ENCODE measurements at places on chromosomes 13 and 19. TPM values are rescaled to one million over a fixed set of nuclear protein-coding genes. Genes with fewer than 3 reads are reported as not detected.
A peak's percentile ranks its signal among the peaks of the same experiment; 100 is the strongest.

GRCh38 chr19:2044709-2045500, 6.1 kb downstream of the MKNK2 start:
- no peak for DNase-seq

DNA sequence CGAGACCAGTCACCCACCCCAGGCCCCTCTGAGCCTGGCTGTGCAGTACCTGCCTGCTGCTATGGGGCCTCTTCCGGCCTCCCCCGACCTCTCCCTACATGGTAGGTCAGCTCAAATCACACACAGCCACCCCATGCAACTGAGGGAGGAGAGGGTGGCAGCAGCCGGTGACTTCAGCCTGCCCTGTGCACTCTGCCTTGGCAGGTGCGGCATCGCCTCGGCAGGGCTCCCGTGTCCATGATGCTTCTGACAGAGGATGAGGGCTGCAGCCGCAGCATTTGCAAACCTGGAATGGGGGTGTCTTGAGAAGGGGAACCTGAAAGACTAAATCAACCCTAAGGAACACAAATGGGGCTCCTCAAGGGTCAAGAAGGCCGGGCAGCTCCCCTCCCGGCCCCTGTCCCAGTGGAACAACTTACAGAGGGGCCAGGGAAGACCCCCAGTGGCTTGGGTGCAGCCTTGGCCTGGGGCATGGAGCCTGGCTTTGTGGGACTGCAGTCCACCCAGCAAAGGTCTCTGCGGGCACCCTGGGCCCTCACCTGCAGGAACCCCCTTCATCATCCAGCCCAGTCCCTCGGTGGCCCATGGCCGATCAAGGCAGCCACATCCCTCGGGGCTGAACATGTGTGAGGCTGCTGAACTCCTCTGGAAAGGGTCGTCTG, 6.7 kb downstream of the TEX29 start:
- peak; percentile 38 for DNase-seq

- DNase-seq, result no peak
Observed at GRCh38 chr19:31377736-31378135, 28.5 kb upstream of the TSHZ3 start.

DNA sequence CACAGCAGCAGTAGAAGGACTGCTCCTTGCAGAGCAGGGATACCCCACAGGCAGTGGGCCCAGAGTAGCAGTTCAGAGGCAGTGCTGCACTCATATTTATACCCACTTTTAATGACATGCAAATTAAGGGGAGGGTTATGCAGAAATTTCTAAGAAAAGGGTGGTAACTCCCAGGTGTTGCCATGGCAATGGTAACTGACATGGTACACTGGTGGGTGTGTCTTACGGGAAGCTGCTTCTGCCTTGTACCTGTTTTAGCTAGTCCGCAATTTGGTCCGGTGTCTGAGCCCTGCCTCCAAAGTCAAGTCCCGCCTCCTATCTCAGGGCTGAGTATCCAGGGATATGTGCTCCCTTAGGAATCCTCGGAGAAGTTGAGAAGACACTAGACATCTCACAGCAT, 79.2 kb upstream of the UQCRFS1 start:
- DNase-seq, result no peak

Gene DEDD2
- 15.0 TPM for total RNA-seq

Gene CEACAM6
- total RNA-seq, result 0.58 TPM

- no peak for DNase-seq
Observed at GRCh38 chr13:105395041-105395440, 1140.4 kb downstream of the EFNB2 start.

DNA sequence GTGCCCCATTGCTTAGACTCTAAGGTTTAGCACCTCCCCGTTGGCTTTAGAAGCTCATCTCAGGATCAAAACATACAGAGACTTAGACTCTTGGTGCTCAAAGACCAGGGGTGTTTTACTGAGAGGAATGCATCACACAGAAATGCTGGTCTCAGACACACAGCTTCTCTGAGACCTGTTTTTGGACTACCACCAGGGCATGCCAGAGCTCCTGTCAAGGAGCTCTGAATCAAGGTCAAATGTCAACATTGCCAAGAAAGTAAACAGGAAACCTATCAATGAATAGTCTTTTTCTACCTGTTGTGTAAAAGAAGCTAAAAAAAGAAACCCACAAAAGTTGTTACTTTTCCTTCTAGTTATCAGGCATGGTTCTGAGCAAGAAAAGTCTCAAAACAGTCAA, 149.2 kb downstream of the COL4A1 start:
- no peak for DNase-seq

GRCh38 chr13:79423340-79423739, 17.3 kb upstream of the RBM26 start:
- no peak for DNase-seq

- no peak for DNase-seq
Observed at GRCh38 chr13:27411341-27411740, 13.1 kb upstream of the GTF3A start.

Gene OR2Z1
- not detected for total RNA-seq

Gene ZNF560
- total RNA-seq, result not detected

Gene PROSER3
- 4.5 TPM for total RNA-seq

GRCh38 chr13:85853901-85854663, 54.9 kb upstream of the SLITRK6 start:
- DNase-seq, result no peak

DNA sequence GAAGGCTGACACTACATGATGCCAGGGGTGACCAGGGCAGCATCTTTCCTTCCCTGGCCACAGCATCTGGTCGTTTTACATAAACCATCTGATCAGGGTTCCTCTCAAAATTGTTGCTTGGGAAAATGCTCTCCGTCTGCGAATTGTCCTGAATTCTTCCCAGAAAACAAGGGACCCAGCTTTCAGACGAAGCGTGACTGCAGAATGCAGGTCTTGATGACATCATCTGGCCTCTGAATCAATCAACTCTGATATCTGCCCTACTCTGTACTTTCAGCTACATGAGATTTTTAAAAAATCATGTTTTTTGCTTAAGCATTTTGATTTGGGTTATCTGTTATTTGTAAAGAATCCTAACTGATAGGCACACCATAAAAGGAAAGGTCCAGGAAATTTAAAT, 246.6 kb upstream of the IRS2 start:
- DNase-seq, result no peak

GRCh38 chr13:44298314-44298713, 75.3 kb upstream of the SERP2 start:
- no peak for DNase-seq

Gene FOXA3
- total RNA-seq, result 31.6 TPM

GRCh38 chr19:35665604-35666003, 713 bp upstream of the UPK1A start:
- DNase-seq, result no peak

Gene METTL21C
- not detected for total RNA-seq

Gene CERS1
- 0.08 TPM for total RNA-seq

Gene DACH1
- 1.2 TPM for total RNA-seq

- no peak for DNase-seq
Observed at GRCh38 chr19:39190768-39191167, 6.0 kb upstream of the NCCRP1 start.

Gene GSK3A
- 15.1 TPM for total RNA-seq

GRCh38 chr19:51572410-51572809, 1.3 kb downstream of the ZNF175 start:
- DNase-seq, result no peak

Gene ZIC5
- not detected for total RNA-seq

GRCh38 chr13:51343475-51343874, 4.0 kb downstream of the SERPINE3 start:
- DNase-seq, result no peak

Gene ZNF571
- total RNA-seq, result 1.4 TPM

GRCh38 chr19:29324717-29325116, 111.8 kb upstream of the UQCRFS1 start:
- DNase-seq, result peak; percentile 2

Gene PEG3
- 11.8 TPM for total RNA-seq

DNA sequence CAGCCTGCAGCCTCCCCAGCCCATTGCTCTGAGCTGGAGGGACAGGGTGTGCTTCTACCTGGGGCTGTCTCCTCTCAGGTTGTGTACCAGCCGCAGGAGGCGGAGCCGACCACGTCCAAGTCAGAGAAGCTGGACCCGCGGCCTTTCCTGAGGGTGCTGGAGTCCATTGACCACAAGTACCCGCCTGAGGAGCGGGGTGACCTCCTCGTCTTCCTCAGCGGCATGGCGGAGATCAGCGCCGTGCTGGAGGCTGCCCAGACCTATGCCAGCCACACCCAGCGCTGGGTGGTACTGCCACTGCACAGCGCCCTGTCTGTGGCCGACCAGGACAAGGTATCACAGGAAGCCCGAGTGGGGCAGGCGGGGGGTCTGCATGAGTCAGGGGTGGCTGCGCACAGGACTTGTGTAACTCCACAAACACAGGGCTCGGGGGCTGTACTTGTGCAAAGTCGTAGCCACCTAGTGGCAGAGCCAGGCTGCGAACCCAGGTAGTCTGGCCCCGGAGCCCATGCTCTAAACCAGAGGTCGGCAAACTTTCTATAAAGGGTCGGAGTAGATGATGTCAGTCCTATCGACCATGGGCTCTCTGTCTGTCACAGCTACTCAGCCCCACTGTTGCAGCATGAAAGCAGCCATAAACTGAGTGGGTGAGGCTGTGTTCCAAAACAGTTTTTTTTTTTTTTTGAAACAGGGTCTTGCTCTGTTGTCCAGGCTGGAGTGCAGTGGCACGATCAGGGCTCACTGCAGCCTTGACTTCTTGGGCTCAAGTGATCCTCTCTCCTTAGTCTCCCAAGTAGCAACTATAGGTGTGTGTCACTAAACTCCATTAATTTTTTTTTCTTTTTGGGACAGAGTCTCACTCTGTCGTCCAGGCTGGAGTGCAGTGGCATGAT, 8.9 kb downstream of the DHX34 start:
- DNase-seq, result no peak

- no peak for DNase-seq
Observed at GRCh38 chr13:72505376-72505775, 222.1 kb downstream of the MZT1 start.

Gene NR1H2
- 32.2 TPM for total RNA-seq

DNA sequence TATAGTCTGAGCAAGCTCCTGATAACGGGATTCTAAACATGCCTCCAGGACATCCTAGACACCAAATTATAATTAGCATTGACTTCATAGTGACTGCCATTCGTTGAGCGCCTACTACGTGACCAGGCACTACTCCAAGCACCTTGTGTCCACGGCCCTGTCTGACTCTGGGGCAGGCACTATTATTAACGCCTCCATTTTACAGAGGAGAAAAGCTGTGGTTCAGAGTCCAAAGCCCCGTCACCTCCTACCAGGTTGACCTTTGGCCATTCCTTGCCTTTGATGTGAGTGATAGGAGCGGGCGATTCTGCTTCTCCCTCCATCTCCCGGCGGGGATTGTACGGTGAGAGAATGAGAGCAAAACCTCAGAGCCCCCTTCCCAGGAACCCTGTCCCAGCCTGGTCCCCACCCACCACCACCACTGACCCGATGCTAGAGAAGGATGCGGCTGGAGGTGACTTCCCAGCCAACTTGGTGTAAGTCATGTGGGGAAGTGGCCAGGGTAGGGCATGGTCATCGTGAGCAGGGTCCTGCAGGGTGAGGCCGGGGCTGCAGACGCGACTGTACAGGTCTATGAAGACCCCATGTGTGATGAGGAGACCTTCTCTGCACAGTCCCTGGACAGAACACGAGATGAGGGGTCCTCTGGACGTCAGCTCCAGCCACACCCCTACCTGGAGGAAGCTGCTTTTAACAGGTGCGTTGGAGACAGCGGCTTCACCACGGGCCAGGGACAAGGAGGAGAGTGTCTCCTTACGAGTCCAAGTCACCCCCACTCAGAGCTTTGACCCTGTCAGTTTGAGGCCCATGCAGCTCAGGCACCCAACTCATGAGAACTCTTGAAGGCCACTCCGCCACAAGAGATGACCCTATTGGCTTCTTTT, at the start of gene IGSF23:
Gene IGSF23 (plus strand): TSS at position 269 of the 884 bp plus-strand sequence. CDS start 83 bp downstream, at position 352.
- peak; percentile 76 for DNase-seq

DNA sequence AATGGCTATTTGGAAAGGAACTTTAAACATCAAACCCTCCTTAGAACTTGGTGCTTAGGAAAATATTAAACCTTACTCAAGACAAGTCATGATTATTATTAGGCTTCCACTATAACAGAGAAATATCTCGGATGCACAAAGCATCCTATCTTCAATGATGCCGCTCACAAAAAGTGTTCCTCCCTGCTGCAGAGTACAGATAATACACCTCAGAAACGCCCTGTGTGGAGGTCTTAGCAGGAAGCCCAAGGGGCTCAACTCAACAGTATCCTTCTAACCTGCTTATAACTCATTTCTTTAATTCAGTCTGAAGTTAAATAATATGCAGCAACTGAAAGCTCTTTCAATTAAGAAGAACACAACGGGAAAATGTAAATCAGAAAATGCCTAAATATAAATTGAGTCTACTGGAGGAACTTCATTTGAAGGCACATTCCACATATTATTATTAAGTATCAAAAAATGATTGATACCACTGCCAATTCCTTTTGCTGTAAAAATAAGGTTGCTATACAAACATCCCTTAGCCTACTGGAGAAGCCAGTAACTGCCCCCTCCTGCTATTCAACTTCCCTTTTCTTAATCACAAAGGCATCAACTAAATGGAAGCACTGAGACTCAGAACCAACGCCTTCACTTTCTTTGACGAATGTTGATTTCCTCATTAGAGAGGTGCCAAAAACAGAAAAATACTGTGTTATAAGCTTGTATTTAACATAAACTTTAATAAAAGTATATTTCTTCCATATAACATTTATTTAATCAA, 12.0 kb downstream of the ELF1 start:
- DNase-seq, result no peak

DNA sequence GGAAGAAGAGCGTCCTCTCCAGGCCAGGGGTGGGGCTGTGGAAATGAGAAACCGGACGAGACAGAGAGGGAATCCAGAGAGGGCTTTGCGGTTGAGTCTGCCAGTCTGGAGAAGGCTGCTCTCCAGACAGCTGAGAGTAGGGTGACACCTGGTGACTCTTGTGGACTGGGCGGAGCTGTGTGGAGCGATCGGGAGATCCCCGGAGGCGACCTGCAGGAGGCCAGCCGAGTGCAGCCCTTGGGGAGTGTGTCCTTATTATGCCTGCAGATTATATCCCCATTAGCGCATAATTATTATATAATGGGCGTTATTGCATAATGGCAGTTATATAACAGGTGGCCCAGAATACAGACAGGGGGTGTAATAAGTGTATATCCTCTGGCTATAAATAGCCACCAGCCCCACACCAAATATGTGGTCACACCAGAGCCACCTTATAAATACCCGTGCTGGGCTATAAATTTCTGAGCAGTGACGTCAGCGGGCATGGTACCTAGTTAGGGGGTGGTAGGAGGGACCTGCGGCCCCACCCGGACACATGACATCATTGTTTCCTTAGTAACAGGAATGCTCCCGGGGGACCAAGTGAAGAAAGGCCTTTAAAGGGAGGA, 41.2 kb downstream of the NFIX start:
- DNase-seq, result peak; percentile 67

DNA sequence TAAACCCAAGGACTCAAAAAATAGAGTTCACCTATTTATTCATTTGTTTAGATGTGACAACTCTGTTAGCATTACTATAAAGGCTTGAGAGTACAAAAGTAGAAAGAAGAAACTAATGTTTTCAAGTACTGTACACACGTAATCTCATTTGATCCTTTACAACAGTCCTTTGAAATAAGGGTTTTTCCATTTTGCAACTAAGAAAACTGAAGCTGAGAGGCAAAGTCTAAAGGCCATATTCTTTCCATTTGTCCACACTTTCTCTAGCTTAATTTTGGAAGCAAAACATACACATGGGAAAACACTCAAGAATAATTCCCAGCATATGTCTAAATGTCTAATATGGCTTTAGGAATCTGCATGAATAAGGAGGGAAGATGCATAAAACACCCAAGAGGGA, 34.1 kb downstream of the ZAR1L start:
- DNase-seq, result no peak

GRCh38 chr19:31096935-31097545, 252.2 kb downstream of the TSHZ3 start:
- no peak for DNase-seq
